ENCODE measurements at places on chromosomes 5 and 9.

- DNase-seq: no peak
Measured at GRCh38 chr5:131245312-131245711, 18.5 kb upstream of the CDC42SE2 start.

GRCh38 chr9:86598411-86599239 lies 244.4 kb upstream of the TUT7 start:
- no peak for DNase-seq

DNA sequence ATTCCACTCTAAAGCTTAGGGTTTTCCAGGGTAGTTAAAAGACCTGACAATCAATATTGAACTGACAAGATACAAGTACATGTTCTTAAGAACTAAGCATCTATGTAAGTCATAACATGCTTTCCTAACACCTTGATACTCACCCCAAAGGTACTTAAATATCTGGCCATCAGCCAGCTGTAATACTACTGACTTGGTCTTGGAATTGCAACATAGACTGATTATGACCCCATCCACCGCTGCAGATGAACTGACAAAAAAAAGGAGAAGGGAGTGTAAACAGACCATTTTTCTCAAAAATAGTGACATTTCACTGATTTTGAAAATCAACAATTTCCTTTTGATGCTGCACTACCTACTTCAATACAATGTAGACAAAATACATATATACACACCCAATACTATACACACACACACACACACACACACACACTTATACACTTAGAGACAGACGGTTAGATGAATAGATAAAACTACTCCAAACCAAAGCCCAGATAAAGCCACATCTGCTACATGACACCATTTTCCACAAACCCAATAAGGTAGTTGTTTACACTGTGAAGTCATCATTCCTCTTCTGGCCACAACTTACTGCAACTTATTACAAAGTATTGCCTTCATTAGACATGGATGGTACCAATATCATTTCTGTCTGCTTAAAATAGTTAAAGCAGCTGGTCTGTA lies 30.4 kb downstream of the ELP1 start:
- DNase-seq: no peak

GRCh38 chr9:86626802-86627201 lies 272.6 kb upstream of the TUT7 start:
- DNase-seq: no peak

- DNase-seq: no peak
Measured at GRCh38 chr9:95874989-95875304, 544 bp upstream of the ERCC6L2 start.
